Right cardiac atrium (tissue), 5 donors: ENCODE measurements at places on chromosomes 3 and 15.

- DNase-seq: peak; percentile 64
These were observed 10.3 kb downstream of the ZBTB47 start for GRCh38 chr3:42663581-42664437.

- peak; percentile 78 for DNase-seq
These were observed 753 bp downstream of the ITGB5 start for GRCh38 chr3:124886168-124887056.

GRCh38 chr15:71532994-71533393 lies 277.4 kb upstream of the NR2E3 start:
- peak; percentile 28 for DNase-seq

GRCh38 chr15:52800828-52801747 lies 11.0 kb upstream of the ONECUT1 start:
- DNase-seq: no peak

- no peak for DNase-seq
These were observed 248.4 kb downstream of the CTNNB1 start for GRCh38 chr3:41447701-41448100.

DNA sequence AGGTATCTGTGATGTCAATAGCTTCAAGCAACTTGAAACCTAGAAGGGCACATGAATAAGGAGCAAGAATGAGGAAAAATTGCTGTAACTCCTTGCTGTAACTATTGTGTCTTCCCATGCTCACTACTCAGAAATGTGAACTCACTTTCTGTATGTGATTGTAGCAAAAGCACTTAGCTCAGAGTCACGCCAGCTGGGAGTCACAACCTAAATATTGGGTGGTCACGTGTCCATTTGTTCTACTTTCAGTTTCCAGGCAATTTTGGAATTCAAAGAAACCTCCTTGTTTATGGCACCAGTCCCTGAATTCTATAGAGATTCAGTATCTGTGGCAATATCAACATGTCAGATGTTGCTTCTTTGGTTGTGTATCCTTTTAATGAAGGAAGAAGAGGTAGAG lies 241.6 kb upstream of the AZI2 start:
- no peak for DNase-seq

- no peak for DNase-seq
These were observed 518 bp downstream of the OXSR1 start for GRCh38 chr3:38165722-38166387.

DNA sequence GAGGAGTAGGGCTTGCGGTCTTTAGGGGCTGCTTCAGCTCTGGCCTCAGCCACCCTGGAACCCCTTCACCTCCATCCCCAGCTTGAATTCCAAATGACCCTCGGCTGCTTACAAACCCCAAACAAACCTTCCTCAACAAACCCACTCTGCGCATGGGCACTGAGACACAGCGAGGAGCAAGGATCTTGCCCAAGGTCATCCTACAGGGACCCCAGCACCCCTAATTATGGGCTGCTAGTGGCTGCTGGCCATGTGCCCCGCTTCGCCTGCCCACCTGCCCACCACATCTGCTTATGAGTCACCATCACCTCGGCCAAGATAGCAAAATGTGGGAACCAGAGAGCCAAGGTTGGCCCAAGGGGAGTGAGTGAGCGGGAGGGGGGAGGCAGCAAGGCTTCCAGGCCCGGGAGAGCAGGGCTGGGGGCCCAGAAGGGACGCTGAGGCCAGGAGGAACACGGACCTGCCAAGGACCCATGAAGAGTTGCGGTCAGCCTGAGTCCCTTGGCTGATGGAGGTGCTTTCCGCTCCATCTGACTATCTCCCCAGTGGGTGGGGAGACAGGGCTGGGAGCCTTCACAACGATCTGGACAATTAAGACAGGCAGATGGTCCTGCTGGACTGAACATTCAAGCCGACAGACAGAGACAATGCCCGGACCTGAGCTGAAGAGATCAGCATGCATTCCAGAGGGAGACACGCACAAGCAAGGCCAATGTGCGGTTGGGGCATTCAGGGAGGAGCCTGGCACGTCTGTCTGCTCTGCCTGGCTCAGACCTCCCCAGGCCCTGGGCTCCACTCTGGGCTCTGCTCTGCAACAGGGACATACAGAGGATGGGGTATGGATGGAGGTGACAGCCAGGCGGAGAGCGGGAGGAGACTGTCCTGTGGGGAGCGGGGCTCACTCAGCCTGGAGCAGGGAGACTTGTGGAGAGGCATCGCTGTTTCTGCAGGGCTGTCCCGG lies 10.8 kb upstream of the GRIP2 start:
- peak; percentile 56 for DNase-seq

DNA sequence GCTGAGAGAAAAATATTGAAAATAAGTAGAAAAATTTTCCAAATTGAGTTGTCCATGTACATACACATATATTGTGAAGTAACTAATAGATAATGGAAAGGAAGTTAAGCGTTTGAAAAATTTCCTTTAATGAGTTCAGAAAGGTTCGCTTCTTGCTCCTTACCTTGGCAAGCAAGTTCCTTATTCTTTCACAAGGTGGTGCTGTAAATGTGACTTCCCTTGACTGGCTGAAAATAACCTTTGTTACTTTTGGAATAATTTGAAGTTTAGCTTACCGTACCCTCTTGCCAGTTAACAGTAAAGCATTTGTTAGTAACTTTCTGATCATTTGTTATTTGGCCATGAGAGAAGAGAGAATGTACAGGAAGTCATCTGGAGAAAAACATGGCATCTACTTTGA lies 41.6 kb downstream of the PYDC2 start:
- DNase-seq: no peak

DNA sequence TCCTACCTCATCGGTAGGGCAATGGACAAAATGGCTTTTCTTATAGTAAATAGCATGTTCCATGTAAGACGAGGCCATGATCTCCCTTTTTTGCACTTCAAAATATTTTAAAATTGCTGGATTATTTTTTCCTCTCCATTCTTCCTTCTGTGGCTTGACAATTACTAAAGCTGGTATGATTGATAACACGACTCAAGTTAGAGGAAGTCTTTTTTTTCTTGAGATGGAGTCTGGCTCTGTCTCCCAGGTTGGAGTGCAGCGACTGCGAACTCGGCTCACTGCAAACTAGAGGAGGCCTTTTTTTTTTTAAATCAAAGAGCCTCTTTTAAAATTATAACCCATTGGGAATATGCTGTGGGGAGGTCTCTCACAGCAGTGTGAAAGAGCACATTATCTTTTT lies 124.5 kb upstream of the TBL1XR1 start:
- no peak for DNase-seq

DNA sequence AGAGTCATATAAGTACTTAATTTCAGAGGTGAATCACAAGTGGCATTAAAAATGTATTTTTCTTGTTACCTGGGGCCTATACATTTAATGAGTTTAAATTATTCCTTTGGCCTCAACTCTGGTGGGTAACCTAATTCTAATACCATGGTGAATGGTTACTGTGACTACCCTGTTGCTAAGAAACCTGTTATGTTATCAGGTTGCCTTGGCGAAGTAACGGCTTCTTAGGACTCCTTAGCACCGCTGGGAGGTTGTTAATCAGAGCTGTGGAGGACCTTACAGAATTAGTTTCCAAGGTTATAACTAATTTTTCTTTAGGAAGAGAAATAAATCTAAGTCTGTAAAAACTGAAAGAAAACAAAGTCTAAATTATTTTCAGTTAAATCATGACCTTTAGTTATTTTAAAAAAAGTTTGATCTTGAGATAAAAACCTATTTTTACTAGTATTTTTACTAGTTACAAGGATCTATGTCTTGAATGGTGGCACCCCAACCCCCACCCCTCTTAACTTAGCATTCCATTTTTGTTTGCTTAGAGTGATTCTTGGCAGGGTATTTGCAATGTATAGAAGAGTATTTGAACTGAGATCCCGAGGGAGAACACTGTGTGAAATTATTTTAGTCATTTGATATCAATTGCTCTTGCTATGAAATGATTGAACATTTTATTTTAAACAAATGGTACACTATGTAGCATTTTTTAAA lies 155.5 kb downstream of the FNDC3B start:
- no peak for DNase-seq

DNA sequence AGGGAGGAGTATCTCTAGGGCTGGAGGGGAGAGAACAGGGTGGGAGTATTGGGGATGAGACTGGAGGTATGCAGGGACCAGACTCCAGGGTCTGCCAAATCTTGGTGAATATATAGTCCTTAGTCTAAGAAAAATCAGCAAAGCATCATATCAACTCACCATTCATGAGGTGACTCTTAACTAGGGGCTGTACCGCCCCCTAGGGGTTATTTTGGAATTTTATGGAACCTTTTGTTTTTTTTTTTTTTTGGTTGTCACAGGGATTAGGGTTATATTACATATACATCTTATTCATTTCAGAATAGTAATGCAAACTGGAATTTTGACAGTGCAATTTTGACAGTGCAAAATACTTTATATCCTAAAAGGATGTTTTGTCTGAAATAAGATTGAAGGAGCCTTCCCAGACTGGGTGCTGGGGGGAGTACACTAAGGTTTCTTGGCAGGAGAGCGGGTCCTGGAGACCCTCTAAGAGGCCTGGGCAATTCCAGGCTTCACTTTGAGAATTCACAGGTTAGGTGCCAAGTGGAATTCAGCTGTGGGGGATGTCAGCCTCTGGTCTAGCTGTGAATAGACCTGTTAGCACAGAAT lies 7.5 kb downstream of the CMTM7 start:
- no peak for DNase-seq

DNA sequence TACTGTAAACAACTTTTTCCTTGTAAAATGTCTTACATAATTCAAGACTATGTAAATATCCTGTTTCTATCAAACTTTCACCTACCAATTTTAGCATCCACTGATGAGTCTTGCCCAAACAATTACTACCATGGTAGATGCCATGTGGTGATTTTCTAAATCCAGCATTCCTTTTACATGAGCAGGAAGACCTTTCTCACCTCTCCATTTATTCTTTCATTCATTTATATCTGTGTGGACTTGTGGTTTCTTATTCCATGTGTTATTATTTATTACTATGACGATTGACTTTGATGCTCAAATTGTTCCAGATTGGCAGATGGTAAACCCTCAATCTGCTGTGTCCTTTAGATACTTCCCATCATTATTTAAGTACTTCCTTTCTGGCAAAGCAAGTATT lies 62.4 kb downstream of the IFT57 start:
- no peak for DNase-seq

DNA sequence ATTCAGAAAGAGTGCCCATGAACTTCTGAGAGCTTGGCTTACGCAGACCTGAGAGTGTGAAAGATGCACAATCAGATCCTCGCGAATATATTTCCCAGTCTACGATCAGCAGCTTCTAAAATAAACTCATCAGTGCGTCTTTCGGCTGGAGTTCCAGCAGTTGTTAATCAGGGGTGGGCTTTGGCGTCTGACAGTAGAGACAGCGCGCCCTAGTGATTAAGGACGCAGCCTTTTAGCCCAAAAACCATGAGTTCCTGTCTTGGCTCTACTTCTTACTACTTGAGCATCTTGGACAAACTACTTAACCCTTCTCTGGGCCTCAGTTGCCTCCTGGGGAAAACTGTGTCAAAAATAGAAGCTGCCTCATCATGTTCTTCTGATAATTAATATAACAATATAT lies 15.8 kb upstream of the ARRDC4 start:
- no peak for DNase-seq

DNA sequence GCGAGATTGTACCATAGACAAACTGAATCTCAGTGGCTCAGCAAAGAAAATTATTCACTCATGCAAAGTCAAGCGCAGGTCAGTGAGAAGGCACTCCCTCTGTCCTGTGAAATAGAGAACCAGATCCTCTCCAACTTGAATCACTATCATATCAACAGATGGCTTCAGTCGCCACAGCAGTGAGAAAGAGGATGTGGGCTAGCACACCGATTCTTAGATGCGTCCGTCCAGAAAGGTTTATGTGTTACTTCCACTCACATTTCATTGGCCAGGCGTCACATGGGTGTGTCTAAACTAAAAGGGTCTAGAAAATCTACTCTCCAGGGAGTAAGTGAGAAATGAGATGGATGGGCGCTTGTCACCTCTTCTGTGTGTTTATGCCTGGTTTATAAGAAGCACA lies 141.6 kb upstream of the KBTBD8 start:
- DNase-seq: no peak

GRCh38 chr3:32454111-32454510 lies 48.5 kb downstream of the CMTM6 start:
- no peak for DNase-seq

DNA sequence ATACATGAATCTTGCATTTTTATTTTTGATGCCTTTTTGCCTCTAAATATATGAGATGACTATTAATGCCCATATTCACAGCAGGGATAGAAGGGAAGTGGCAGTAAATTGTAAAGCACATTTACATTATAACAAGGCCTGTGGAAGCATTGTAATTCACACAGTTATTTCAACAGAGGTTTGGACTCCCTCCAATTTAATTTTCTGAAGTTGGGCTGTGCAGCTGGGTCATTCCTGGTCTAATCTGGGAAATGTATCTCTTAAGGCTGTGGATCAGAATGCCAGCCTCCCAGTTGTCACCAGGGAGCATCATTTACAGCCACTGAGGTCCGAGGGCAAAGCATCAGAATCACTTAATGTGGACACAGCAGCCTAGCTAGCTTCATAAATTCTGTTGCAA lies 434.5 kb downstream of the MFSD1 start:
- DNase-seq: no peak

DNA sequence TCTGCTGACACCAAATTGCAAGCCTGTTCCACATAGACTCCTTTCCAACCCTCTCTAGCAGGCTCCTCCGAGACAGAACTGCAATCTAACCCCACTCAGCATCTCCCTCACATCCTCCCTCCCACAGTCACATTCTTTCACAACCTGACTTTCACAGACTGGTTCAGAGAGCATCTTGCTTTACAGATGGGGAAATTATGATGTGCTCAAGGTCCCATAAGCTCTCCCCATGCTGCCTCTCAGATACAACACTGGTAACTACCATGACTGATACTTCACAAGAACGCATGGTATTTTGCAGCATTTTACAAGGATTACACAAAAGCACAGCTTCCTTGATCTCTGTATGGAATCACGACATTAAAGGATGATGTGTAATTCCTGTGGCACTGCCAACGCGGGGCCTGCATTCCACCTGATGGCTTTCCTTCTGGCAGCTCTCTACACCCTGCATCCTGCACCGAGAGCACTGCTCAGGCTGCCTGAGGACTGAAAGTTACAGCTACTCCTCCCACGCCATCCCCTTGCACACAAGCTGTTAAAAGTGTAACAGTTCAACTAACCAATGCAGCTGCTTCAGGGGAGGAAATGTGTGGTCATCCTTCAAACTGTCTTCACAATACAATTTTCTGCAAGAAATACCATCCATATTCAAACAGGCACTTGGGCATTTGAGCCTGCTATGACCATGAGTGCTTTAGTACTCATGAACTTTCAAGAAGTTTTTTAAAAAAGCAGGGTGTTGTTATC lies 27.6 kb downstream of the TBC1D2B start:
- DNase-seq: no peak

DNA sequence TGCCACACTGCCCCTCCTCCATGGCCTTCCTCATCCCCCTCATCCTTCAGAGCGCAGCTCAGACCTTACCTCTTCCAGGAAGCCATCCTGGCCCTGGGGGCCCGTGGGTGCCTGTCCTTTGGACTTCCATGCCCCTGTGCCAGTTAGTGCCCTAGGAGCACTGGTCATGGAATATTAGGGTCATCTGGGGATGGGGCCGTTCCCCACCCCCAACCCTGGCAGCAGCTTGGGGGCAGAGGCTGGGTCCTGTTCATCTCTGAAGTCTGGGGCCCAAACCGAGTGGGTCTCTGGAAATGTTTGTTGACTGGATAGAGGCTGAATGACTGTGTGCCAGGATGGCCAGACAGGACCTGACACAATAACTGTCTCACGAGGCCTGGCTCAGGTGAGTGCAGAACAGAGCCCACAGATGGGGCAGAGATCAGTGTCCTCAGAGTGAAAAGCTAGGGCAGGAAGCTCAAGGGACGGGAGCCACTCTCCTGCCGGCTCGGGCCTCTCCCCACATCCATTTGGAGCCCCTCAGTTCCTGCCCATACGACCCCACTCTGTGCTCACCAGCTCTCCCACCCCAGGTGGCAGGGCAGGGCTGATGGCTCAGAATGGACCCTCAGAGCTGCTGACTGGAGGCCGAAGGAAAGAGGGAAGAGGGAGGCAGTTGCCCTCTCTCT lies 62.5 kb downstream of the TLE3 start:
- no peak for DNase-seq
